ENCODE measurements at places on chromosomes 7 and 10.

DNA sequence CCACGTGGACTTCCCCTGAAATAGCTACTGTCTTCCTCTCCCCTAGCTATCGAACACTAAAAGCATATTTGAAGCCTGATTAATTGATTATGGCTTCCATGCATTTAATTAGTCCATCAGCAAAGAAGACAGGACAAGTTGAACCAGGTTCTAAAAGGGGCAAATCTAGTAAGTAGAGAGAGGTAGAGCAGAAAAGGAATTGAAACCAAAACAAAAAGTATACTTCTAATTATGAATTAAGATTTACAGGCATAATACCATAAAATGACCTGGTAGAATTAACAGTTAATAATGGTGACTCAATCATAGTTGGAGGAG is 393 bp upstream of the DNAJC1 start:
- DNase-seq = no peak

DNA sequence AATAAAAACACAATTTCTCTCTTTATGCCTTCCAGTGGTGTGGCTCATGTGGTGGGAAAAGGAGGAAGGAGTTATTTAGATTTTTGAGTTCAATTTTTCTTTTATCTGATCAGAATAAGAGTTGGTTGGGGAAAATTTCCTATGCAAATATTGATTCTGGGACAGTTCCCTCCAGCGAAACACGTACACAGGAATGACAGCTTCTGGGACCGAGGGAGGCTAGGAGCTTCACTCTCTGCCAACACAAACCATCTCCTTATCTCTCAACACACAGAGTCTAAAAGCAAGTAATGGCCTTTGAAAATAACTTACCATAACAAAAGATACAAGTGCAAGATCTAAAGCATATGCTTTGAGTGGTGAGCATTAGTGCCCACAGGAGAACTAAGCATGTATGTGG is 122.7 kb downstream of the RAPGEF5 start:
- no peak for DNase-seq

GRCh38 chr7:116499168-116500077 is at the start of gene CAV2:
Gene CAV2 (plus strand): TSS chr7:116499738. CDS start chr7:116499782, 44 bp downstream.
- DNase-seq = no peak

DNA sequence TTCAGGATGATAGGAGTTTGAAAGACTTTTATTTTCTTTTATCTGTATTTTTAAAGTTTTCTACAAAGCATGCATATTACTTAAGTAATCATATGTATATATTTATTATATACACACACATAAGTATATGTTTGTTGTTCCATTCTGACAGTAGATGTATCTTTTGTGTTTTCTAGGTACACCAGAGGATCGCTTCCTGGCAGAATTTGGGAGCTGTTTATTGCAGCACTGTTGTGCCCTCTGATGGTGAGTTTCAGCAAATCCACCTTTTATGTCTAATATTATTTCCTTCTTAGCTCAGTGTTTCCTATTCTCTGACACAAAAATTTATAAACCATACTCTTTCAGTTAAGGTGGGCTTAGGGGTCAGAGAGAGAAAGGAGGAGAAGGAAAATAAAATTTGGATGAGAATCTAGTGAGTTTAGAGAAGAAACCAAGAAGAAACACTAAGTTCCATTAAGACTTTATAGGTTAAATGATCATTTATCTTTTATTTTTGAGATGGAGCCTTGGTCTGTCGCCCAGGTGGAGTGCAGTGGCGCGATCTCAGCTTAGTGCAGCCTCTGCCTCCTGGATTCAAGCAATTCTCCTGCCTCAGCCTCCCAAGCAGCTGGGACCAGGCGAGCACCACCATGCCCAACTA is 59.2 kb upstream of the OIT3 start:
- peak; percentile 36 for DNase-seq

GRCh38 chr7:437329-438251 is 82.1 kb downstream of the PDGFA start:
- no peak for DNase-seq

GRCh38 chr10:127735723-127736221 is 1.2 kb upstream of the FOXI2 start:
- no peak for DNase-seq

DNA sequence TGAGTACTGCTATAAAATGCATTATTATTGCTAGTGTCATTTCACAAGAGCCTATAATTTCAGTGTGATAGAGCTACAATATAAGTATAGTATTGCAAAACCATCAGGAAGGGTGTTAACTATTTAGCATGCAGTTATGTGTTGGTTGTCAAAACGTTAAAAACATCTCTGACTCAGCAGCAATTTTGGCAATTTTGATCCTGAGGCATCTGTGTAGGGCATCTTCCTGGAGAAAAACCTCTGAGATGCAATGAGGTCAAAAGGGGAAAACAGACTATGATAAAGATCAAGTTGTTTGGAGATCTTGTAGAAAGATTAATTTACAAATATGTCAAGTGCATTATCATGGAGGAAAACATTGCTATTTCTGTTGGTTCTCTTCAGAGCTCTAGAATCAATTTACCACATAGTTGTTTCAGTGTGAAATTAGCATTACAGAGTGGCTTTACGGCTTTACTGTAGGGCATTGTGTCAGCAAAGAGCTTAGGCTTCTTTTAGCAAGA is 5.3 kb downstream of the CFTR start:
- DNase-seq = no peak

GRCh38 chr10:101405001-101405400 is 51.0 kb downstream of the BTRC start:
- no peak for DNase-seq

DNA sequence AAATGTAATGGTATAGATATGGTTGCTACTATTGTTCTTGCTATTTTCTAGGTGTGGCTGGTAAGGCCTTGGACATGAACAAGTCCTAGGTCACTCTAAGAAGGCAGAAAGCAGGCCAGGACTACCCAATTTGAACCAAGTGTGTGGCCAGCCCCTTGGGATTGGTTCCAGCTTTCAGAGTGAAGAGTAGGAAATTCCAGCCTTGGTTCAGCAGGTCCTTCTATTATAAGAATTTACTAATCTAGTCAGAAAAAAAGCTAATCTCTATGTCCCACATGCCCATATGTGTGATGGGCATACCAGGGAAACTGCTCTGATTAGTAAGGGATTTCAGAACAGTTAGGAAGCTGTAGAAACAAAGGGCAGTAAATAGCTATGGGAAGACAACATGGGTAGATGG is 7.8 kb upstream of the TARP start:
- no peak for DNase-seq

- no peak for DNase-seq
Observed at GRCh38 chr7:113015034-113015645, 71.5 kb downstream of the GPR85 start.

GRCh38 chr10:31623466-31623865 is 304.4 kb downstream of the ZEB1 start:
- peak; percentile 97 for DNase-seq

GRCh38 chr10:101373063-101373462 is 19.1 kb downstream of the BTRC start:
- DNase-seq = no peak
